CD8-positive, alpha-beta memory T cell (primary cell): ENCODE measurements at places on chromosomes 3 and 15.

DNA sequence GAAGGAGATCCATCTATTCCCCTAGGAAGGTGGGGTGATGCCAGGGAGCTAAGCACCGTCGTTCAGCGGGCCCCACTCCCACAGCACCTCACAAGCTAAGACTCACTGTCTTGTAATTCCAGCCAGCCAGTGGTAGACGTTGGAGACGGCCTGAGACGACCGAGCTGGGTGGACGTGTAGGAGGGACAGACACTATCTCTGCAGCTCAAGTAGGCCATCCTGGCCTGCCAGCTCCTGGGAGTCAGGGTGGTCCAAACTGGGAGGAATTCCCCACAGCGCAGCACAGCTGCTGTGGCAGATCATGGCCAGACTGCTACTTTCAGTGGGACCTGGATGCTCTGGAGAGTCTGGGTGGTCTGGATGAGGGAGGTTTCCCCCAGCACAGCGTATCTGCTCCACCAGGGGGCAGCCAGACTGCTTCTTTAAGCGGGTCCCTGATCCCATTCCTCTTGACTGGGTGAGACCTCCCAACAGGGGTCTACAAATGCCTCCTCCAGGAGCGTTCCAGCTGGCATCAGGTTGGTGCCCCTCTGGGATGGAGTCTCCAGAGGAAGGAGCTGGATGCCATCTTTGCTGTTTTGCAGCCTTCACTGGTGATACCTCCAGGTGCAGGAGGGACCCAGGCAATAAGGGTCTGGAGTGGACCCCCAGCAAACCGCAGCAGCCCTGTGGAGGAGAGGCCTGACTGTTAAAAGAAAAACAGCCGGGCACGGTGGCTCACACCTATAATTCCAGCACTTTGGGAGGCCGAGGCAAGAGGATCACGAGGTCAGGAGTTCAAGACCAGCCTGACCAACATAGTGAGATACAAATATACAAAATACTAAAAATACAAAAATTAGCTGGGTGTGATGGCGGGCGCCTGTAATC, 27.6 kb downstream of the GNB5 start:
- DNase-seq: peak; percentile 21

GRCh38 chr15:62624547-62625378, 417.8 kb upstream of the TPM1 start:
- DNase-seq: no peak

DNA sequence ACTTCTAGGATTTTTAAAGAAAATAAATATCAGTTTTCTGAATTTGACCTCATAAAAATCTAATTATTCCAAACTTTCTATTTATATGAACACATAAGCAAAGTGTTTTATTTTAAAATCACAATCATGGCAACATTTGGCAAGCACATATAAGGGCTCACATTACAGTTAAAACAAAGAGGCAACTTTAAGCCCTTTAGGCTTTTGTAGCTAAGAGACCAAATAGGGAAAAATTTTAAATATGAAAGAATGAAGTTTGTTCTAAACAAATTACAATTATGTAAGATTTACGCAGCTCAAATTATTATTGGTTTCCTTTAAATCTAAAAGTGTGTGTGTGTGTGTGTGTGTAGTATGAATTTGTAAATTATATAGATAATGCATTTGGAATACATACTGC, 267.0 kb downstream of the ZIC4 start:
- no peak for DNase-seq

- DNase-seq: no peak
These were observed 82.5 kb downstream of the ADAMTS17 start for GRCh38 chr15:100259266-100259665.

DNA sequence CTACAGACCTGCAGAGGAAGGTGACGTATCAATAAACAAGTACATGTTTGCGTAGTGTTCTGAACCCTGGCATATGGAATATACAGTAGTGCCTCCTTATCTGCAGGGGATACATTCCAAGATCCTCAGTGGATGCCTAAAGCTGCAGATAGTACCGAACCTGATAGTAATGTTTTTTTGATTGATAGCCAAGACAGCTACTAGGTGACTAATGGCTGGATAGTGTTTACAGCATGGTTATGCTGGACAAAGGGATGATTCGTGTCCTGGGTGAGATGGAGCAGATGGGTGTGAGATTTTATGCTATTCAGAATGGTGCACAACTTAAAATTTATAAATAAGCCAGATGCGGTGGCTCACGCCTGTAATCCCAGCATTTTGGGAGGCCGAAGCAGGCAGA, 55.8 kb upstream of the IGF2BP2 start:
- DNase-seq: no peak

- no peak for DNase-seq
These were observed 81.2 kb downstream of the ZNF621 start for GRCh38 chr3:40605960-40606359.

DNA sequence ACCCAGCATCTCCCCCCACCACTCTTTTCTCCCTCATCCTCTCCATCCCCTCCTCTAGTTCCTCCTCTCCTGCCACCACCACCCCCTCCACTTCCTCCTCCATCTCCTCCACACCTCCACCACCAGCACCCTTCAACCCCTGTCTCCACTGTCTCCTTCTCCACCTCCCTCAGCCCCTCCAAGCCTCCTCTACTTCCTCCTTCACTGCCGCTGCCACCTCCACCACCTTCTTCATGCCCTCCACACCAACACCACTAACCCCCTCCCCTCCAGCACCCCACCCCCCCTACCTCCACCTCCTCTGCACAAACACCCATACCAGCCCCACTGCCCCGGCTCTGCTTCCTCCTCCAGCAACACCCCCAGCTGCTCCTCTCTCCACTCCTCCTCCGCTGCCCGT, 88.0 kb downstream of the HES1 start:
- DNase-seq: no peak

DNA sequence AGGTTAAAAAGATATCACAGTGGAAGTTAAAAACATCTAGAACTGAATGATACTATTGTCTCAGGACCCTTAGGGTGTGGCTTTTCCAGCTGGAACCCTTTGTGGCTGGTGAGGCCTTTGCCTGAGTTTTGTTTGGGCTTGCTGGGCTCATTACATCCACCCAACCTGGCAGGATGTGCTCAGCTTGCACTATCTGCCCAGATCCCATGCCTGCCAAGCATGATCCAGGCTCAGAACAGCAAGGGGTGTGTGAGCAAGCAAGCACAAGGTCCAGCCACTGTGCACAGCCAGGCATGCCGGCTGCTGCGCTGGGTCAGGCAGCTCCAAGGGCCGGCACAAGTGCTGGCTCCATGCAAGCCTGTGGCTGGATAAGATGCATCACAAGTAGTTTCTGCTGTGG, 512.7 kb upstream of the CDIN1 start:
- no peak for DNase-seq

DNA sequence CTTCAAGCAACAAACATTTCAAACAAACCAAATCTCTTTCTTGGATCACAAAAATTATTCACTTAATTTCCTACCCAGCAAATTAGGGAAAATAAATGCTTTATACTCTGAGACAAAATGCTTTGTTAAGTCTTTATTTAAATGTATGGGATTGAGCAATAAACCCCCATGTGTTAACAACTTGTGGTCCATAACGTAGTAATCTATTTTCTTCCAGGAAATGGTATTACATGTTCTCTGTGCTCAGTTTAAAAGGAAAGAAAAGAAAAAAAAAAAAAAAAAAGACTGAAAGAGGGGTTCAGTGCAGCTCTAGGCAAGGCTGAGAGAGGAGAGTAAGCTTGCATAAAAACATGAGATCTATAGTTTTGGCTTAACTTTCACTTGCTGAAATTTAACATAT, 102.3 kb downstream of the PIK3CB start:
- no peak for DNase-seq

GRCh38 chr3:76199382-76199781, 414.0 kb upstream of the ZNF717 start:
- no peak for DNase-seq

DNA sequence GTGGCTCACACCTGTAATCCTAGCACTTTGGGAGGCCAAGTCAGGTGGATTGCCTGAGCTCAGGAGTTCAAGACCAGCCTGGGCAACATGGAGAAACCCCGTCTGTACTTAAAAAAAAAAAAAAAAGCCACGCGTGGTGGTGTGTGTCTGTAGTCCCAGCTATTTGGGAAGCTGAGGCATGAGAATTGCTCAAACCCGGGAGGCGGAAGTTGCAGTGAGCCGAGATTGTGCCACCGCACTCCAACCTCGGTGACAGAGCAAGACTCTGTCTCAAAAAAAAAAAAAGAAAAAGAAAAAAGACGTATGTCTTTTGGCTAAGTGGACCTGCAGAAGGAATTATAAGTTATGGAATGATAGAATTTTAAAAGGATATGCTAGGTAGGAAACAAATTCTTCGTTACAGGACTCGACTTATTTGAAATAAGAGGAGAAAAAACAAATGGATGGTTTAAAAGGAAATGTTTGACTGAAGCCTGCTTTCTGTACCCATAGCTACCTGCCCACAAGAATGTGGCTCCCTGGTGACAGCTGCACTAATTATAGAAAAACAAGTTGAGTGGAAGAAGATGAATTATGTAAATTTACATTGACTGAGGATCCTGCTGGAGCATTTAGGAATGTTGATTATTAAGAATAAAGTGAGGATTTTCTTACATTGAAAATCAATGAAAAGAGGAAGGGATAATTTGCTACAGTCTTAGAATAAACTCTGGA, 36.0 kb upstream of the SKIL start:
- DNase-seq: no peak

GRCh38 chr15:66477011-66477410, 20.6 kb downstream of the SNAPC5 start:
- DNase-seq: no peak

DNA sequence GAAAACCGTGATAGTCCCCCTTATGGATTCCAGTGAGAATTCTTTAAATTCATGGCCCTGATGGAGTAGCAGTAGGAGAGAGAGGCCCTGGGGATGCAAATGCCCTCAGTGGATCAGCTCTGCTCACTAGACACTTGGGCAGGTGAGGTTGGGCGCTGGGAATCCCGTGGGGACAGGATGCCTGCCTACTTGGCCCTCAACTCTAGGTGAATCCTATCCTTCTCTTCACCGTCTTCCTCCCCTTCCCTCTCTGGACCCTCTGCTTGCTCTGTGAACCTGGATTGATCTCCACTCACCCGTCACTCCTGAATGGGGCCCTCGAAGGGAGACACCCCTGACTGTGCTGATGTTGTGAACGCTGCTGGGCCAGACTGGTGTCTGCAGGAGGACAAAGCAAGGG, 77.4 kb downstream of the SEC22A start:
- no peak for DNase-seq

GRCh38 chr3:128078322-128078721, 26.1 kb downstream of the SEC61A1 start:
- DNase-seq: no peak

GRCh38 chr3:64693031-64693430, 5.2 kb upstream of the ADAMTS9 start:
- no peak for DNase-seq

DNA sequence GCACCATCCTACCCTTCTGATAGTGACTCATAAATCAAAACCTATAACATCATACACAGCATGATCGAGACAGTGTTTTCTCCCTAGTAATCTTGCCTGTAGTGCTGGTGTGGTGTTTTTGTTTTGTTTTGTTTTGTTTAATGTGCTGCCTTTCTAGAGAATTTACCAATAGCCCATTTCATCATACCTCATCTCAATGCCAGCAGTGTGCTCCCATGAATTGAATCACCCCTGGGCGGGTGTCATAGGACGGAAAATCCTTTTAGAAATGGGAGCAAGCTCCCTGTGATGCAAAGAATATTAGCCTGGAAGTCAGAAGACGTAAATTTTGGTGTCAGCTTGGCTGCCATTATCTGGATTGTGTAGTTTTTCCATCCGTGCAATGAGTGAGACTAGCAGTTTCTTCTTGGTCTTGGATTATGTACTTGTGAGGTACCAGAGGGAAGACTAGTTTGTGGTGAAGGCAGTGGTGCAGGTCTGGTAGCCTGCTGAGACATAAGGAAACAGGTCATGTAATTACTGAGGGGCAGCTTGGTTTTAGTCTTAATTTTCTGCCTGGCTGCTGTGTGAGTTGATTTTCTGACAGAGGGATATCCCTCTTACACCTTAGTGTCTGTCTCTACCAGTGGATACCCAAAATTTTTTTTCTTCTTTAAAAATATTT, 29.9 kb downstream of the IGSF10 start:
- no peak for DNase-seq

DNA sequence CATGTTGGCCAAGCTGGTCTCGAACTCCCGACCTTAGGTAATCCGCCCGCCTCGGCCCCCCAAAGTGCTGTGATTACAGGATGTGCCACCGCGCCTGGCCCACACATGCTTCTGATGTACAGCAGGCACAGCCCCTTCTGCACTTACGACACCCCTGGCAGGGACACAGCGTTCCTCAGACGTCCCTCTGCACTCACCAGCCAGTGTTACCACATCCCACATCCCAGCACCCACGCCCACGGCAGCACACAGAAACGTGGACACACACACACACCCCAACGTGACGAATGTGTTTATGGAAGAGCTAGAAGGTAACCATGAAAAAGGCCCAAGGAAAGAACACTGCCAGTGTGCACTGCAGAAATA, 576 bp upstream of the RPAP1 start:
- peak; percentile 45 for DNase-seq

- DNase-seq: no peak
These were observed 66.8 kb upstream of the ADAMTSL3 start for GRCh38 chr15:83587091-83587490.

DNA sequence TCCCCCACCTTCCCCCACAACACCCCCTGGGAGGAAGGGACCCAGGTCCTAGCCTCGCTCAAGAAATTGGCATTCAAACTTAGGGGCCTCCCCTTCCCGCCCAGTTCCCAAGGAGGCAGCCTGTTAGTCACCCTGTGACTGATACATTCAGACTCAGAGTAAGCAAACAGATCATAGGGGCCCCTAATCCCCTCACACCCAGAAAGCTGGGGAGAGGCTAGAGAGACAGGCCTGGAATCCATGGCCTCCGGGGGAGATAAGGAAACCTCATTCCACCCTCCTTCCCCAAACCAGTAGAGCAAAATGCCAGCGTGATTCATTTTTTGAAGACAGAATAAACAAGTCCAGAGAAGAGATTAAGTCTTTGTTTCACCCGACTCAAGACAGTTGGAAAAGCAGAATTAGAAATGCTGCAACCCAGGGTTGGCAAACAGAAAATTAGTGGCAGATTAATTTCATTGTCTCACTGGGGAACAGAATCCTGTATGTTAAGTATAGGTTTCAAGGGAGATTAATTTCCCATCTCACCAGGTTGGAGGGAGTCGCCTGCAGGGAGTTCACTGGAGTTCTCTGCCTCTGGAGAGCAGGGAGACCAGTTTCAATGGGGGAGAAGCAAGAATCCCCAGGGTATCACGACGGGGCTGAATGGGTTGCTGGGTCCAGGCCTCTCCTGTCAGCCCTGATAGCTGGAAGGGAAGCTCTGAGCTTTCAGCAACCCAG, 268.3 kb downstream of the UACA start:
- no peak for DNase-seq

- DNase-seq: no peak
These were observed 18.2 kb downstream of the PLOD2 start for GRCh38 chr3:146142757-146143156.

GRCh38 chr3:135191708-135192107, 396.6 kb downstream of the EPHB1 start:
- DNase-seq: no peak

GRCh38 chr15:91196768-91197167, 96.7 kb downstream of the SV2B start:
- no peak for DNase-seq

- no peak for DNase-seq
These were observed 161.2 kb downstream of the MEGF11 start for GRCh38 chr15:66092053-66093016.
